CD4-positive, alpha-beta T cell (primary cell): ENCODE measurements at places on chromosomes 2 and 18.

GRCh38 chr18:54157646-54158385 is 66.7 kb downstream of the MBD2 start:
- H3K4me1 ChIP-seq: no peaks in the 10 kb centered on the region
- H3K4me3 ChIP-seq: no peak overlapping the region
- H3K27me3 ChIP-seq: no peaks in the 10 kb centered on the region
- H3K36me3 ChIP-seq: peaks cover 80% of the 10 kb centered on the region
- no peak overlapping the region for H3K27ac ChIP-seq

- H3K4me3 ChIP-seq: no peak overlapping the region
- no peaks in the 10 kb centered on the region for H3K36me3 ChIP-seq
- H3K27me3 ChIP-seq: peaks cover 15% of the 10 kb centered on the region
- no peaks in the 10 kb centered on the region for H3K4me1 ChIP-seq
- no peak overlapping the region for H3K27ac ChIP-seq
Observed at GRCh38 chr2:162149940-162150339, 2.1 kb downstream of the GCG start.

DNA sequence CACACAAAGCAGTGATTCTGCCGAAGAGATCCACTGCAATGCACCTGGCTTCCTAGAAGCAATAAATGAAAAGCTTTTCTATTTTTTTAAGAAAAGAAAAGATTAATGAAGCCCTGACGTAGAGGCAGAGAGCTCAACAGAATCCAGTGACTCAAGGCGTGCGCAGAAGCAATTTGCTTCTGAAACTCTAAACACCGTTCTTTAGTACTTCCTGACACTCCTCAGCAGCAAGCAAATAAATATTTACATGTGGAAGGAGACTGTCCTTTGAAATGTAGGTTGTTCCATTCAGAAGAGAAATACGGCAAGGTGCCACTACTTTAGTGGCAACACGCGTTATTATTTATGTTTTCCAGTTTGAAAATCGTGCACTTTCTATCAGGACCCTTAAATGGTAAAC is 126.2 kb upstream of the ZNF516 start:
- H3K36me3 ChIP-seq: no peaks in the 10 kb centered on the region
- H3K27me3 ChIP-seq: peaks cover 4% of the 10 kb centered on the region
- no peak overlapping the region for H3K27ac ChIP-seq
- H3K4me3 ChIP-seq: no peak overlapping the region
- no peak for DNase-seq
- H3K4me1 ChIP-seq: peaks cover 5% of the 10 kb centered on the region

DNA sequence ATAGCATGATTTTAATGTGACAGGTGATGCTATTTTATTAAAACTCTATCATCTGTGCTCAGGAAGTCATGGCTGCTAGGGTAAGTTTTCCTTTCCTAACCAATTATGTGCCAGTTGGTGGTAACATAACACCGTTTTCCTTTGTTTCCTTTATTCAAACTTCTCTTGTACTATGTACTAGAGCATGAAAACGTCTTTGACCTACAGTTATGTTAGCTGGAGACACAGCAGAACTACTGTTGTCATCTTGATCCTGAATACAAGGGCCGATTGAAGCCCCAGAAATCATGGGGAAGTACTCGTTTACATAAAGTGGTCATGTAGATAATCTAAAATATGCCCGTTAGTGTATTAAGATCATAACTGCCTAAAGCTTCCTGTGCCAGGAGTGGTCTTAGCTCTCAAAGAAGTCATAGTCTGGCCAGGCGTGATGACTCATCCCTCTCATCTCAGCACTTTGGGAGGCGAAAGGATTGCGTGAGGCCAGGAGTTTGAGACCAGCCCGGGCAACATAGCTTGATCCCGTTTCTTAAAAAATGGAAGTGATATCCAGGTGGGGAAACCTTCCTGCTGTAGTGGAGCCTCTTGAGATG is 20.5 kb downstream of the NEDD4L start:
- H3K27me3 ChIP-seq: no peaks in the 10 kb centered on the region
- no peak for DNase-seq
- H3K4me3 ChIP-seq: no peak overlapping the region
- H3K36me3 ChIP-seq: no peaks in the 10 kb centered on the region
- H3K4me1 ChIP-seq: no peaks in the 10 kb centered on the region
- H3K27ac ChIP-seq: no peak overlapping the region

- no peaks in the 10 kb centered on the region for H3K27me3 ChIP-seq
- H3K4me1 ChIP-seq: no peaks in the 10 kb centered on the region
- no peak overlapping the region for H3K27ac ChIP-seq
- DNase-seq: no peak
- H3K36me3 ChIP-seq: no peaks in the 10 kb centered on the region
- no peak overlapping the region for H3K4me3 ChIP-seq
Observed at GRCh38 chr18:6427286-6427685, 12.6 kb upstream of the L3MBTL4 start.

GRCh38 chr2:163338270-163338669 is 397.5 kb downstream of the FIGN start:
- H3K27ac ChIP-seq: no peak overlapping the region
- H3K36me3 ChIP-seq: no peaks in the 10 kb centered on the region
- no peaks in the 10 kb centered on the region for H3K4me1 ChIP-seq
- no peak for DNase-seq

DNA sequence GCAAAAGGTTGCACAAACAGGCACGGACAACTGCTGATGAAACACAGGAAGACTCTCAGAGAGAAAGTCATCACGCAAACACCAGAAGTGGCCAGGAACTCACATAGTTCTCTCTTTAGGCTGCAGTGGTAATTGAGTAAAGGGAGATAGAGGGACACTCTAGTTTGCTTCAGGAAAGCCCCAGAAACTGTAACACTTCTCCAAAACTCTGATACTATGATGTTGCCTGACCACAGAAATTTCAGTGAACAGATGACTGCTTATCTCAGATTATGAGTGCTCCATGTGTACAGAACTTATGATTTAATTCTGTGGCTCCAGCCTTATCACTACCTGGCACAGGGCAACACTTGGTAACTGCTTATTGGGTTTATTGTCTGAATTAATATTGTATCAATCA is 311.5 kb upstream of the GYPC start:
- H3K27me3 ChIP-seq: no peaks in the 10 kb centered on the region
- H3K4me1 ChIP-seq: no peaks in the 10 kb centered on the region
- no peak overlapping the region for H3K4me3 ChIP-seq
- no peaks in the 10 kb centered on the region for H3K36me3 ChIP-seq
- H3K27ac ChIP-seq: no peak overlapping the region

DNA sequence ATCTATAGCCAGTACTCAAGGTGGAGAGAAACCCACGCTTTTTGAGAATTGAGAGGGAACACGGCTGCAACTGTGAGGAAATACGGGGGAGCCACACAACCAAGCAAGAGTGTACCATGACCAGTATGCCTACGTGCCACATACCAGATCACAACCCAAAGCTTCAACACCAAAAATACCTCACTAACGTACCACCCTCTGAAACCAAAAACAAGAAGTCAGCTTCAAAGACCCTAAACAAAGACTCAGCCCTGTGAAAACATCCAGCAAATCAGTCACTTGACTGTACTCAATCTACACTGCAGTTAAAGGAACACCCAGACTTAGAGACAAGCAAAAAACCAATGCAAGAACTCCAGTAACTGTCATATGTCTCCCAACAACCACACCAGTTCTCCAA is 17.0 kb downstream of the RNU4ATAC start:
- no peaks in the 10 kb centered on the region for H3K36me3 ChIP-seq
- peaks cover 10% of the 10 kb centered on the region for H3K4me1 ChIP-seq
- DNase-seq: no peak
- H3K27me3 ChIP-seq: no peaks in the 10 kb centered on the region
- no peak overlapping the region for H3K4me3 ChIP-seq

DNA sequence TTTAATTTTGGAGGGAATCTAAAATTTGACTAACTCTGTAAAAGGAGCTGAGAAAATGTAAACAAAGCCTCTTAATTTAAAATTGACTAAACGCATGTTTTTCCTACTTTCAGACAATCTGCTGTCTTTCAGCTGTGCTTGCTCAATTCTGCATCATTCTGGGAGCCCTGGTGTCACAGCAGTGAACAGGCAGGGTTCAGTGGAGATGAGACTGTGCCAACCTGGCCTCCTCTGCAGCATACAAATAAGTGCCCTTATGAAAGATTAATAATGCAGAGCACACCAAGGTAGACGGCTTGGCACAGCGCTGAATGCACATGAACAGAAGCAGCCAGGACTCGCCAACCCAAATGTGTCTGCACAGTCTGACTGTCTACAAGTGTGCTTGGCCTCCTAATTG is 222.0 kb upstream of the CHAC2 start:
- H3K27ac ChIP-seq: no peak overlapping the region
- no peak for DNase-seq
- H3K36me3 ChIP-seq: no peaks in the 10 kb centered on the region
- H3K27me3 ChIP-seq: no peaks in the 10 kb centered on the region
- no peaks in the 10 kb centered on the region for H3K4me1 ChIP-seq

GRCh38 chr2:191274413-191274815 is 29.2 kb downstream of the MYO1B start:
- DNase-seq: no peak
- H3K4me1 ChIP-seq: no peaks in the 10 kb centered on the region
- H3K36me3 ChIP-seq: no peaks in the 10 kb centered on the region
- no peaks in the 10 kb centered on the region for H3K27me3 ChIP-seq

DNA sequence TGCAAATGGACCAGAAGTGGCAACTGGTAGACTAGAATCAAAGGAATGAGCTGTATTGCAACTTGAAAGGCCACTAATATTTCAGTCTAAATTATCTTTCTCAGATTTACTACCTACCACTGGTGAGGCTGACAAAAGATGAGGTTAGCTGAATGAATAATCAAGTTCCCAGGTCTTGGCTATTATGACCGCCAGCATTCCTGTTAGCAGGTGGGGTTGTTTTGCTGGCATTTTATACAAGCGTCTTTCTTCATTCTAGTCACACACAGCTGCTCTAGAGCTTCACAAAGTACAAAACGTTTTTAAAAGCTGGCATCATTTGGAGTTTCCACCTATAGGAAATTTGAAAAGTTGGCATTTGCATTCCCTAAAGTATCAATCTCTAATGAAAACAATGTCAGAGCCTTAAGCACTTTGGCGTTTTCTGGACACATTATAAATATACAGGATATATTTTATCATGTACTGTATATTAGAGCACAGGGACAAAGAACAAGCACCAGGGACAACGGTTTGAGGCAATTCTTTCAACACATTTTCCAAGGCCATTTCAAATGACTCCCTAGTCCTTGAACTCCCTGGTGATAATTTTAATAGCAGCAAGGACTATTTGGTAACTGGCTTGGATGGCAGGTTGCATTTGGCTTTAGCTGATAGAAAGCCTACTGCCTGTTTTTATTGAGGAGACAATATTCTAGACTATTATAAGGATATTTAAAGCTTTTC is 410.2 kb upstream of the CHST9 start:
- no peak overlapping the region for H3K4me3 ChIP-seq
- no peaks in the 10 kb centered on the region for H3K27me3 ChIP-seq
- H3K4me1 ChIP-seq: no peaks in the 10 kb centered on the region
- H3K36me3 ChIP-seq: no peaks in the 10 kb centered on the region

GRCh38 chr2:172655838-172656573 is 79.6 kb upstream of the RAPGEF4 start:
- no peak for DNase-seq
- H3K36me3 ChIP-seq: no peaks in the 10 kb centered on the region
- H3K4me3 ChIP-seq: no peak overlapping the region
- no peaks in the 10 kb centered on the region for H3K4me1 ChIP-seq
- no peak overlapping the region for H3K27ac ChIP-seq

DNA sequence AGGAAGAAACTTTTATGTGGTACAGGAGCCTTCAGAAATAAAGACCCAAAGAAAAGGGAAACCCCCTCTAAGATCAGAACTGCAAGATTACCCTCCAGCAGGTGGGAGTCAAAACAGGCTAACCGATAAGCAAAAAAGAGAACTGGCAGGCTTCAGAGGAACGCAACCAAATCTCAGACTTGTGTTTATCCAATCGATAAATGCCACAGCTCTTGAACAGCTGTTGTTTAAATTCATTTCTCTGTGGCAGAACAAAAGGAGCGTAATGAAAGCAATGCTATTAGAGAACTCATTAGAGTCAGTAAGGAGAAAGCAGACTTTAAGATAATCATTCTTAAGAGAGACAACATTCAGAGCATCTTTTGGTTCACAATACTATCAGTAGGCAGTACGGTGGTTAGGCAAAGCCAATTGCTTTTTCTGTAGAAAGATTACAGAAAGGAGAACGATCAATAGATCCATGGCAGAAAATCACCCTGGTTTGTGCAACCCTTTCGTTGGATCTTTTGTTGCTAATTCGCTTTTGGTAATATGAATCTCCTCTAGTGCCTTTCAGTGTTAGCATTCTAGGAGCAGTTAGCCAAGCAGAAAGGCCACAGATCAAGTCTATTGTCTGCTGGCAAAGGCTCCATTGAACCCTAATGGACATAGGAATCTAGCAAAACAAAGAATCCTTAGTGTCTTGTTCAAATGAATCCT is 476.4 kb upstream of the CHST9 start:
- no peaks in the 10 kb centered on the region for H3K27me3 ChIP-seq
- H3K36me3 ChIP-seq: no peaks in the 10 kb centered on the region
- H3K4me1 ChIP-seq: no peaks in the 10 kb centered on the region
- no peak overlapping the region for H3K27ac ChIP-seq
- H3K4me3 ChIP-seq: no peak overlapping the region
- DNase-seq: no peak

- no peaks in the 10 kb centered on the region for H3K27me3 ChIP-seq
- no peaks in the 10 kb centered on the region for H3K36me3 ChIP-seq
- no peak overlapping the region for H3K27ac ChIP-seq
- DNase-seq: no peak
Observed at GRCh38 chr2:181782660-181783059, 102.3 kb upstream of the NEUROD1 start.

DNA sequence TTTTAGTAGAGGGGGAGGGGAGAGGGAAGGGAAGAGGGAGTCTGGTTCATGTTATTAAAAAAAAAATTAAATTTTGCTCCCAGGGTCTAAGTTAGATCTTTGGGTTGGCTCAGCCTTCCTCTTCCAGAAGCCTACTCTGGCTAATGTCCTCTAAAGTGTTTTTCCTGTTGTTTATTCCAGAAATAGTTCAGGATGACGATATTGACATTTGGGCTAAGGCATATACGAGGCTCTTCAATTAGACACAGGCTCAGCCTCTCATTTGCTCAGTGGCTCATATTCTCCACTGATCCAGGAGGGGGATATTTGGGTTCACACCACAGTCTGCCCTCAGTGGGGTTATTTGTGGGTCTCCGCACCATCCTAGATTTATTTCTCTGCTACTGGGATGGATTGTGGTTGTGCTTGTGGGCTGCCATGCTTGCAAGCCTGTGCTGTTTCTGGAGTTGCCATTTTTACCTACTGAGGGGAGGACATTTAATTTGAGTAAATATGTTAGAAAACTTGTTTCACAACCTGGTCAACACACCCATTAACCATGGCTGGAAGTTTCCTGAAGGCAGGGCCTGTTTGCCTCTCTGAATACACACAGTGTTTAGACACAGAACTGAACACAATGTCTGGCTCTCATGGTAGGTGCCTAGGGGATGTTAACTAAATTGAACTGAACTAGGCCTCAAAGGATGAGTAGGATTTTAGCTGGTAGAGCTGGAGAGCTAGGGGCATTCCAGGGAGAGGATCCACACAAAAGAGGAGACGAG is 257.5 kb upstream of the EPAS1 start:
- no peak overlapping the region for H3K27ac ChIP-seq
- no peaks in the 10 kb centered on the region for H3K36me3 ChIP-seq
- H3K4me1 ChIP-seq: no peaks in the 10 kb centered on the region
- no peak for DNase-seq

GRCh38 chr2:230230496-230231200 is 5.1 kb downstream of the SP140 start:
- DNase-seq: no peak
- H3K4me1 ChIP-seq: peaks cover 27% of the 10 kb centered on the region
- no peaks in the 10 kb centered on the region for H3K27me3 ChIP-seq
- H3K27ac ChIP-seq: no peak overlapping the region
- H3K36me3 ChIP-seq: peaks cover 15% of the 10 kb centered on the region
